Motor neuron (in vitro differentiated cells): ENCODE measurements at places on chromosomes 12 and 14. TPM values are rescaled to one million over a fixed set of nuclear protein-coding genes. Genes with fewer than 3 reads are reported as not detected.
A peak's percentile ranks its signal among the peaks of the same experiment; 100 is the strongest.

DNA sequence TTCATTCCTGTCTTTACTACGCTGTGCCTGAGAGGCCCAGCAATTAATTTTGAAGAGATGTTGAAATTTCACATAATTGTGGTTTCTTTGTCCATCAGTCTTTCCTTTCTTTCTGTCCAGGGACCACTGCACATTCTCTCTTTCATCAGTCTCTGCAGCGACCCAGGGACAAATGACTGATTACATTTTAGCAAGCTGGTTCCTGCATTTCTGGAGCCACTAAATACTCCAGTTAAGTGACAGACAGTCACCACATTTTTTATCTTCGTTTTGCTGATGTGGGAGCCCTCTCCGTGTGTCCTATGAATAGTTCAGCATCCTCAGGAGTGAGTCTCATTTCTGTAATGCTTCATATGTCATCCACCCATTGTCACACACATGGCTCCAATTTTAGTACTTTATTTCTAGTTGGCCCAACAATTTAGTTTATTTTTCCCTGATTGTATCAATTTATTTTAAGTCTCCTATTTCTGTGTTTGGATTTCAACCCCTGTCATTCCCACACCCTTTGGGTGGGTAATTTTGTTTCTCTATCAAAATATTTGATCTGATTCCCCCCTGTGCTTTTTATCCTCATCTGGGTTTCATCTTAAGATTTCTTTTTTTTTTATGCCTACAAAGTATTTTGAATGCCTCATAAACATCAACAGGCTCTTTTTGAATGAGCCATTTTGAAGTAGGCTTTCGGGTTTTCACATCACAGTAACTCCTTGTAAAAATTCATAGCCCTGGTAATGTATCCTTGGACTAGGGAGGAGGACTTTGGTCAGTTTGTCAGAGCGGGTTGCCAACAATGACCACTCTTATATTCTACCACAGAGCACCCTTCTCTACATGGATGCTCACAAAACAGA, 1196.5 kb downstream of the GALC start:
- peak; percentile 78 for ATAC-seq

DNA sequence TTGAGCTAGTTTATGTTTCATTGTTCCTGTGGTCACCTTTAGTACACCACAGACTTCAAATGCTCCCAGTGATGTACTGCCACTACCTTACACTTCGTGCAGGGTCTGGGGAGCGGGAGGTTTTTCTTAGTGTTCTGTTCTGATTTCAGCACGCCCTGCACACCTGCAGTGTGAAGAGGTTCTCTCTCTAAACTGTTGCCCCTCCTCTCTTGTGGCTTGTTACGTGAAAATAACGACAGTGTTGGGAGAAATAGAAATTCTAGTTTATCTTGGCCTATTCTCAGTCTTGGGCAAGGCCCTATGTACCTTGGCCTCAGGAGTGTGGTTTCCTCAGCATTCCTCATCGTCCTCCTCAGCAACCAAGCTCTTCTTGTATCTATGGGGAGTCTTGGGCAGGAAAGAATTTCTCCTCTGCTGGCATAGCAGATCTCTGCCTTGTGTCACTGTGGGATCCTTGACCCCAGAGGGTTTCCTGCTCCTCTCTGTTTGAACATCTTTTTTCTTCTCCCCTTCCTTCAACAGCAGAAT, 48.6 kb downstream of the EIF2S3B start:
- ATAC-seq, result no peak

DNA sequence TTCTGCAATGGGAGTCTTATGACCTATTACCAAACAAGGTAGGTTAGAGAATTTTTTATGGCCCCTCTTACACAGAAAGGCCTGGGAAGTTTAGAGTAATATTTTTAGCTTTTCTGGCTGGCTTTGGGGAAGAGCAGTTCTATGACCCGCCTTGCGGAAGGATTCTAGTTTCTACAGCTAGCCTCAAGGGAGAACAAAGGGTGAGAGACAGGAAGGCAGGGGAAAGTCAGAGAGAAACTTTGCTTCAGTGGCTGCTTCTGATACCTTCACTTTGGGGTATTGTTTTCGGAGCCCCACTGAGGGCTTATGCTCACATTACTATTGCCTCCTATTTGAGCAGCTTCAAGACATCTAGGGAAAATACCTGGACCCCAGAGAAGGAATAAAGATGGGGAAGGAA, 80.7 kb upstream of the NUDT4 start:
- ATAC-seq, result no peak

DNA sequence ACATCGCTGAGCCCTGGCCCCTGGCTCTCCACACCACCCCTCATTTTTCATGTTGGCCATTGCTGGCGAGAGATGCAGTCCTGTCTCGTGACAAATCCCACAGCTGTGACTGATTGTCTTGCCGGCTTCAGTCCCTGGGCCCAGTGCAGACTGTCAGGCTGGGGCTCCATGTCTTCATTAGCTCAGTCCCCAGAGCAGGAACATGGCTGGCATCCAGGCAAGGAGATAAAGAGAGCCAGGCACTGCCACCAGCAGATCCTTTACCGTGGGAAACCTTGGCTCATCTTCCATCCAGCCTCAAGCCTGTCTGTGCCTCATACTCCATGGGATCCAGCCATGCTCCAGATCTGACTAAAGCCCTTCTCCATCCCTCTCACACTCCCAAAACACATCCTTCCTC, 284.7 kb upstream of the FKBP4 start:
- no peak for ATAC-seq

DNA sequence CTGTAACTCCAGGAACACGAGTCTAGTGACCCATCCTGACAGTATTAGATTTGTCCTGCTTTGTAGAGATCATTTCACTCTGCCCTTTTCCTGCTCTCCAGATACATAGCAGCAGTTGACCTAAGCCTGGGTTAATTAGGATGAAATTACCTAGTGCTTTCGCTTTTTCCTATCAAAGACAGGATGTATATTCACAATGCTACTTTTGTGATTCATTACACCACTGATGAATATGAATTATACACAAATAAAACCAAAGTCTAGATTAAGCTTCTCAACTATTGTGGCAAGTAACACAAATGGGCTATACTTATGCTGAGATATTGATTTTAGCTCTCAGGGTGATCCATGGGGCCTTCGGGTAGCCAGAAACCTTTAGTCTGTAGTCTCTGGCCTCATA, 17.9 kb downstream of the CERS5 start:
- no peak for ATAC-seq

DNA sequence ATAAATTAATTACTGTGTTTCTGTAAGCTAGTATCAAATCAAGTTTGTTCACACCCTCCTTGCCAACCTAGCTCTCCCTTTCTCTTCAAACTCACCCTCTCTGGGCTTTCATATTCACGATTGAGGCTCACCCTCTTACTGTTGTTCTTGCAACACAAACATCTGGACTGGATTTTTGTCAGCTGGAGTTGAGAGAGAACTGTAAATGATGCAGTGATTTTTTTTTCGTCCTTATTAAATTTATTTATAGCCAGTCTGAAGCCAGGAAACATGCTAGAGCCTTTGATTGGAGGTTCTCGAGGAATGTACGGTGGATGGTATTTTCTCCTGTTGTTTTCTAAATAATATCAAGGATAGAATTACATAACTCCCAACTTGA, 485.1 kb downstream of the ZFP36L1 start:
- no peak for ATAC-seq

SOAT2 gene
- total RNA-seq, result not detected in 2 replicates

KCNK13 gene
- total RNA-seq, result 0.74 and 1.00 TPM in 2 replicates

DENND5B gene
- 36.9 and 43.2 TPM in 2 replicates for total RNA-seq

SERPINA10 gene
- 0.43 and 0.81 TPM in 2 replicates for total RNA-seq
